Stimulated activated CD4-positive, alpha-beta T cell treated with anti-CD3 and anti-CD28 coated beads, TNF-alpha, amount 100 ng/mL, for 1 hour (primary cell): ENCODE measurements at places on chromosomes 4 and X.

GRCh38 chr4:127162741-127163140 is 470.0 kb upstream of the INTU start:
- DNase-seq = no peak

GRCh38 chr4:7242766-7243165 is 50.4 kb downstream of the SORCS2 start:
- no peak for DNase-seq

DNA sequence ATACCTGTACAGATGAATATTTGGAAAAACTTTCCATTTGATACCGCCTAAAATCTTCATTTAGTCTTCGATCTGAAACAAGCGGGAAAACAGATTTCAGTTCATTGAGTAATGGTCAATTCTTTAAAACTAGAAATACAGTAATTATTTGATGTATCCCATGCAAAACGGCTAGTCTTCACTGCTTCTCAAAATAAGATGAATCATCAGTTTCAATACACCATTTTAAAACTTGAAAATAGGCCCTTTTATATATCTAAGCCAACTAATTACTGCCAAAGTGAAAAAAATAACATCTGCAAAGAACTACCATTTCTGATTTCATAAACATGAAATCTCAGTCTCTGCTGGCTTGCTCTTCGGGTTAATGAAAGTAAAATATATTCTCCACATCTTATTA is 11.0 kb downstream of the SCLT1 start:
- DNase-seq = no peak

DNA sequence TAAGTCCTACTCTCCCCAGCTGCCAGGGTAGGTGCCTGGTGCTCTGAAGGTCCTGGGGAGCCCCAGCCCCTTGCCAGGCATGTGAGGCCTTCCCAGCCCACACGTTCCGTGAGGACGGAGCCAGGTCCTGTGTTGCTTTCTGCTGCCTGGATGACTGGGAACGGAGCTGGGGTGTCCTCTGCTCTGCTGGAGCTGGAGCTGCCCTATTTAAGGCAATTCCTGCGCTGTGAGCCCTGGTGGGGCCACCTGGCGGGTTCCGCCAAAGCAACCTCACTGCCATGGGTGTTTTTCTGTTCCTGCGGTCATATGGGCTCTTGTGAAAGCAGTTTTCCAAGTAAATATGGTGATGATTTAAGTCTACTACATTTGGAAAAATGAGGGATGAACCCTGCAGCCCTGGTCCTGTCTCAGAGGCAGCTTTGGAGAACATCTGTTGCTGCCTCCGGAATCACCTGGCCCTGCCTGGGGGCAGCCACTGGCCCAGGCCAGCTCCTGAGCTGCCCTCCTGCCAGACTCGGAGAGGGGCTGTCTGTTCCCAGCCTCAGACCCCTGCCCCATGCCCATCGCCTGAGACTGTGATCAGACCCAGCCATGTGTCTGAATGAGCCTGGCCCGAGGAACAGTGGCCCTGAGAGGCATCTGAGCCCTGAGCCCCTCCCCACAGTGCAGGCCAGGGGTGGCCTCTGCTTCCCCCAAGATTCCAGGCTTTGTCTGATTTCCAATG is 33.2 kb downstream of the FGFRL1 start:
- no peak for DNase-seq

- DNase-seq = no peak
Observed at GRCh38 chr4:158597879-158598596, 73.6 kb downstream of the C4orf46 start.

DNA sequence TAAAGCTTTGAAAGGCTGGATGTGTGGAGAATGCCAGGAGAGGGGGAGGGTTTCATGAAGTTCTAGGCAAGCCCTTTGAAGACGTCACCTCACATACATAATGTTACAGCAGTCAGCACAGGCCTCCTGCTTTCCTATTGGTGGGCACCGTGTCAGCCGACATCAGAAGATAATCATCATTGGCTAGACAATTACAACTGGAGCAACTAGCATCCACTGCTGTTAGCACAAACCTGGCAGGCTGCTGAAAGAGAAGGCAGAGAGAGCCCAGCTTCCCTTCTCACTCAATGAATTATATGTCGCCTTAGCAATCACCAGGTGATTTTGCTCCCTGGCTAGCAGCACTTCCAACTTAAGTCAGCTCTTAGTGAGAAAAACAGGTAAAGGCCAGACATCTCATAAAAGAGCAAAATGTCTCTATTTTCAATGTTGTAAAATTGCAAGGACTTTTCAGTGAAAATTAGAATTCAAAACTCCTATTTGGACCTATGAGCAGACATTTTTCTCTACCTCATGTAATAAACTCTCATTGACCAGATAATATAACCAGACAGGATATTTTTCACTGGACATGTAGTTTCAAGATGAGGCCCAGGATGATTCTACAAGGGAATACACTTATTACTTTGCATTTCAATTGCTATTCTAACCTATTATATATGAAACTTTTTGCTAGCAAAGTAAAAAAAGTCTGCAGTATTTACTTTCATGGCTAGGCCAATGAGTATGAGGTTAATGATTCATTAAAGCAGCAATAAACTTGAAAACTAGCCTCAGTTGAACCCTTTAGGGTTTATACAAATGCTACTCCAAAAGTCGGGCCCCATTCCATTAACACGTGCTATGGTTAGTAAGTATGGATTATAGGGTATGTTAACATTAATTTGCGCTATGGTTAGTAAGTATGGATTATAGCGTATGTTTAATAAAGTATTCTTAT is 4.3 kb downstream of the ELOVL6 start:
- peak; percentile 27 for DNase-seq

GRCh38 chr4:56879996-56880395 is 27.7 kb upstream of the REST start:
- DNase-seq = no peak

DNA sequence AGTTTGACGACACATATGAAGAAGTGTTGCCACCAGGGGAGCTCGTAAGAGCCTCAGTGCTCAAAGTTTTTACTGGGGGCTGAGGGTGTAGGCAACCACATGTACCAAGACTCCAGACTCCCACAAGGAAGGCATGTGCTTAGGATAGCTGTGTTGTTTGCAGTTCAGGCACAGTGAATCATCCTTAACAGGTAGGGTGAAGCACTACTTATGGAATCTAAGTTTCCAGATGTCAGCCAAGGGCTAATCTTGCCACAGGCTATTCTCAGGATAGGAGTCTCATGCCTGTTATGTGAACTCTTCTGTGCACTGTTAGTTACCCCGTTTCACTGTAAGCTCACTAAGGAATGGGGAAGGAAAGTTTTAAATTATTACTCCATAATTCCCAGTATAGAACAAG is 202.6 kb downstream of the TMA16 start:
- DNase-seq = no peak

DNA sequence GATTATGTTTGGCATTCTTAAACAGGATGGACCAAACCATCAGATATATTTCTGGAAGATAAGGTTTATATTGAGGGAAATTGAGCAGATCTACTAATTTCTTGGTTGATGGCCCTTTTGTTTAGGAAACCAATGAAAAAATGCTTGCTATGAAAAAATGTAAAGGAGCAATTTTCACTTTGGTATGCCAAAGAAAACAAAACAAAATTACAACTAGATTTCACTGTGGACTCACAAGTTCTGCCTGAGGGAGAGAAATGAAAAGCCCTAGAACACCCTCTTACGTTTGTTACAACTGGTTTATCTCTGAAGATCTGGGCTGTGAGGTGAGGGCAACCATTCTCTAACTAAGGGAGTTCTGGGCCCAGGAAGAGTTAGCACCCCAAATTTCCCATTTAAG is 122.5 kb upstream of the IL15 start:
- DNase-seq = no peak

- DNase-seq = no peak
Observed at GRCh38 chrX:1361275-1361674, 24.7 kb downstream of the IL3RA start.

DNA sequence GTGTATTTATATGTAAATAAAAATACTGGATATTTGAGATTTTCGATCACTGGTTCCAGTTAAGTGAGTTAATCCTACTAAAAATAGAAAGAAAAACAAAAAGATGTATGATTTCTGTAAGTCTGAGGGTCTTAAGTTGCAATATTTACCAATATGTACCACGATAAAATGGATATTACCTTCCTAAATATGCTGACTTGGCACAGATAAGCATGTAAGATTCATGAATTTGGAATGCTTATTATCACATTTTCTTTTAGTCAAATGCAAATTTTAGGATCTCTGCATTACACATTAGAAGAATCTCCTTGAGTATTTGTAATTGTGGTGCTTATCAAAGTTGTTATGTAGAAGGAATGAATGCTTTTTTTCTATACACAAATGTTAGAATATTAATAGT is 1018.3 kb upstream of the GRID2 start:
- DNase-seq = no peak

DNA sequence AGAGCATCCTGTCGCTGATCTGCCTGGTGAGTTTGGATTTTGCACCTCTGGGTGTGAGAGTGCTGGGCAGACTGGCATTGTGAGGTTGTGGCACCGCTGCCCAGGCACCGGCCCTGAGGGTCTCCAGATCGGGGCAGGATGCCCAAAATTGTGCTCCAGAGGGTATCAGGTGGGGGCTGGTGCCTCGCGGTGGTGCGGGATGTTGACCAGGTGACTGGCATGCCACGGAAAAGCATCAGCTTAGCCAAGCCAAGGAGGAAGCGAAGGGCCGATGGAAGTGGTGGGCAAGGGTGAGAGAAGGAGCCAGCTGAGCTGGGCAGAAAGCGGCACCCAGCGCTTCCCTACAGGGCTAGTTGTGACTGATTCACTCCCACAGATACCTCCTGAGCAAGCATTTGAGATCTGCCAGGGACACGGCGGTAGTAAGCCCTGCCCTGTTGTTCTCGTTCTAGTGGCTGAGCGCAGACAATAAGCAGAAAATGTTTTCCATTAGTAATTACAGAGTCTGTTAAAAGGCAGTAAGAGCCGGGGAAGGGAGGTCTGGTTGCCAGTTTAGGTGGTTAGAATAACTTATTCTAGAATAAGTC is 809 bp downstream of the ZFP92 start:
- DNase-seq = no peak

- no peak for DNase-seq
Observed at GRCh38 chrX:154036513-154036912, 16.8 kb upstream of the IRAK1 start.

DNA sequence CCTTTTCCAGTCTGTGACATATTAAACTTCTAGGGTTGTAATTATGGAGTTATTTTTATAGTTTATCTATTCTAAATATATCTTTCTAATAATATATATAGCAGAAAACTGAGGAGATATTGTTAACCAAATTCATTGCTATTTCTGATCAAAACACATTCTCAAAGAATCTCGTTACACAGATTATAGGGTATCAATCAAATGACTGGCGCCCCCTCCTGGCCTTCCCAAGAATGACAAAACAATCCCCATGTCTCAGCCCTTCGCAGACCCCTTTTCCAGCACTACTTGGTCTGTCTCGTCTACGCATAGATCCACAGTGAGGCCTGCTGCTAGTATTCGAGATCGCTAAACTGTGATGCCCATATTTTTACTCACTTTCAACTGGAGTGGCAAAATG is 209.3 kb downstream of the GPC3 start:
- no peak for DNase-seq

DNA sequence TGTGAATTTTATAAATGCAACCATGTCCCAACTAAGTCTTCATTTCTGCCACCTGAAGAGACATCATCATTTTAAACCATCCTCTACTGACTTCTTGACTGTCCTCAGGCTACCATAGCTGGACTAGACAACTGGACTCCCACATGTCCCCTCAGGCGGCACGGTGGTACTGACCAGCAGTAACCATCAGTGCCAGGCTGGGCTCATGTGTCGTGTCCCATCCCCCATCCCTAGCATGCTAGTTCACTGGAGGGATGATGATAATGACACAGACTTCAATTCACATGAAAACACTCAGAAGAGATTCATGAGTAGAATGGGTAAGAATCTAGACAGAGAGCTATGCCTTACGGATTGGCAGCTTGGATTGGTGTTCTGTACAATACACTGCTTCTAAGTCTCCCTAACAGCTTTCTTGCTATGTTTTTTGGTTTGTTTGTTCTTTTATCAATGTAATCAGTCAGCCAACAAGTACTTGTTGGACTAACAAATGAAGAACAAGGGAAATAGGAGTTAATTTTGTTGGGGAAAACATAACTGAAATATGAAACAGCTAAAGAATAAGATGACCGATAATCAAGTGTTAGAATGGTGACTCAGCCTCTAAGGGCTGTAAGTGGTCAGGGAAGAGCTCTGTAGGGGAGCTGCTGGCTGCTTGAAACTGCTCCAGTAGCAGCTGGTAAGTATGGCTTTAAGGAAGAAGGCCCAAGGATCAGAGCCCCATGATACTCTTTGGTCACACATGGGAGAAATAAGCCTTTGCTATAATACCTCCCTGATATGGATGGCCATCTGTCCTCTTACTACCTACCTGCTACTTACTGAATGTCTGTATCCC is 10.3 kb downstream of the ZDHHC9 start:
- DNase-seq = no peak

GRCh38 chr4:85228264-85228663 is 246.7 kb upstream of the ARHGAP24 start:
- DNase-seq = no peak

DNA sequence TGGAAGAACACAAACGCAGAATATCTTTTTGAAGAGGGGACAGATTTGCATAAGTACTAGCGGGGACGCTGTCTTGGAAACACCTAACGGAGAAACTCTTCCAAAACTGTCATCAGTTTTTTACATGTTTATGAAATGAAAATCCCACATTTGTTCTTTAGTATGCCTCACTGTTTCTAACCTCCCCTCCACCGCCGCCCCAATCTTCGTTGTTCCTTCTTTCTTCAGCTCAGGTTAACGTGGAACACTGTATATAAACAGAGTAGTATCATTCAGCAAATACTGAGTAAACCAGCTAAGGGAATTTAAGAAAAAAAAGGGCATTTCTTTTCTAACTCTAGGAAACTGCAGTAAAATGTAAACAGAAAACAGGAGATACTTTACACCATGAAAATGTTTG is 2345.6 kb downstream of the PCDH7 start:
- no peak for DNase-seq

GRCh38 chrX:25599061-25599460 is 539.1 kb upstream of the MAGEB18 start:
- DNase-seq = no peak

- DNase-seq = no peak
Observed at GRCh38 chr4:56622176-56622575, 58.9 kb downstream of the HOPX start.

GRCh38 chr4:10296730-10297129 is 160.5 kb downstream of the ZNF518B start:
- no peak for DNase-seq

- no peak for DNase-seq
Observed at GRCh38 chr4:108240366-108240765, 71.6 kb upstream of the LEF1 start.

DNA sequence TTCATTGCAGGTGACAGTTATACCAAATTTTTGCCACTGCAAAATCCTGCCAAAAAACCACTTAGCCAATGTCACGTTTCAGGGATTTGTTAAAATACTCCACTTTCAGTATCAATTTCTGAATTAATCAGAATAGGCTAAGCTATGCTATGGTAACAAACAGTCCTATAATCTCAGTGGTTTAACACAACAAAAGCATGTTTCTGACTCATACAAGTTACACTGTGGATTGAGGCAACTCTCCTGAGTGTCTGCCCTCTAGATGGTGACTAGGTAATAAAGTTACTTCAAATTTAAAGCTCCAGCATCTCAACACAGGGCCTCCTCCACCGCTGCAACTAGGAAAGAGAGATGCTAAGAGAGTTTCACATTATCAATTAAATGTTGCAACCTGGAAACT is 23.0 kb upstream of the RADX start:
- no peak for DNase-seq
